ENCODE measurements at places on chromosomes 11 and 22.

GRCh38 chr22:29158546-29158945 is 47.1 kb upstream of the EMID1 start:
- no peak for DNase-seq

GRCh38 chr22:31650391-31650790 is 11.6 kb downstream of the PISD start:
- DNase-seq = no peak

GRCh38 chr22:30970356-30970746 is 1.3 kb downstream of the TUG1 start:
- no peak for DNase-seq

- DNase-seq = no peak
Observed at GRCh38 chr11:34674038-34674437, 53.1 kb downstream of the EHF start.

GRCh38 chr22:36916034-36916433 is 2.6 kb downstream of the CSF2RB start:
- no peak for DNase-seq

DNA sequence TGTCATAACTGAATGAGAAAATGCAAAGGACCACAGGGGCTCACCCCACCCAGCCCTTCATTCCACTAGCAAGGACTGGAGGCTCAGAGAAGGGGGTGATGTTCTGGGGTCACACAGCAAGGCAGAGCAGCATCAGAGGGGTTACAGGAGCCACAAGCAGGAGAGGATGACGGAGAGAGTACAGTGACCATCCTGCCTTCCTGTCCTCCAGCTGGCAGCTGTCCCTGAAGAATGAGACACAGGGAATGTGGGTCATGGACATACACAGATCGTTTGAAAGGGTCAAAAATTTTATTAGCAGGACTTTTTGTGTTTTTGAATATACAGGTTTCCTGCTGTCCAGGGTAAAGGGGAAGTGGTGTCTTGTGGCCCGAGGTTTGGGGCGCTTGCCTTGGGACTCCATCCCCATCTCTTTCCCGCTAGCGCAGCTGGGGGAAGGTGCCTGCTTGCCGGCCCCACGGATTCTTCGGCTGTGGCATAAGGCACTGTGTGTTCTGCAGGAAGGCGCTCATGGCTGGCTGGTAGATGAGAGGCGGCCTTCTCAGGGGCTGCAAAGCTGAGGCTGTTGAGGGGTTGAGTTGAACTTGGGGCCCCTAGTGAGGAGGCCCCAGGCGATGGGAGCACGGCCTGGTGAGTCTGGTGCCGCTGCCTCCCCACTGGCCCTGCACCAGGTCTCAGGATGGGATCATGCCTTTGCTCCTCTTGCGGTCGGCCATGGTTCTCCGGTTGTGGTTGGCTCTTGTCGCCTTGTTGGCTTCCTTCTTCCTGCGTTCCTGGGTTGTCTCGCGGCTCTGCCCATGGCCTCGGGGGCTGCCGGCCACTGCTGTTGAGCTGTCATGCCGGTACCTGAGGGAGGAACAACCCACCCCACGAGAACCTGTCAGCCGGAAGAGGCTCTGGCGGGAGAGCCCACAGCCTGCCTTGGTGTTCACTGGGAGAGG is 21.4 kb downstream of the UQCR10 start:
- DNase-seq = no peak

DNA sequence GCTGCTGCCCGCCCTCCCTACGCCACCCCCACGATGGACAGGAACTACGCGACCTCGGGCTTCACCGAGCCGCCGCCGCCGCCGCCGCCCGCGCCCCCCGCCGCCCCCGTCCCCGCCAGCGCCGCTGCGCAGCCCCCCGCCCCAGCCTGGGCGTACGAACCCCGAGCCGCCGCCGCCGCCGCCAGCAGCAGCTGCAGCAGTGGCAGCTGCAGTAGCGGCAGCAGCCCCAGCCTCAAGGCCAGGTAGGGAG is 407 bp downstream of the QSER1 start:
- no peak for DNase-seq

DNA sequence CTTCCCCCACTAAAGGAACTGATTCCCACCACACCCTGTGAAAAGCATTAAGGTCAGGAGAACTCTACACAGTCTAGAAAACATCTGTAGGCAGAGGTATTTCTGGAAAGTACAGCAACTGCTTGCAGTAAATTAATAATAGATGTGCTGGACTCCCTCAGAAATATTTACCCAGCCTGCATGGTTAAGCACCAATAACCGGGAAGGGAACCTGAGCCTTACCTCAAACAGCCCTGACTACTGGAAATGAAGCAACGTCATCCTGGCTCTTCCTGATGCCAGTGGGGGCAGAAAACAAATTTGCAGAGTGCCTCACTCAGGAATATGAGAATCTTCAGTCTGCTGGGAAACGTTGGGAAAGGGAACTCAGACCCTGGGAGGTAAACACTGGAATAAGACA is 318.1 kb downstream of the TENM4 start:
- no peak for DNase-seq

DNA sequence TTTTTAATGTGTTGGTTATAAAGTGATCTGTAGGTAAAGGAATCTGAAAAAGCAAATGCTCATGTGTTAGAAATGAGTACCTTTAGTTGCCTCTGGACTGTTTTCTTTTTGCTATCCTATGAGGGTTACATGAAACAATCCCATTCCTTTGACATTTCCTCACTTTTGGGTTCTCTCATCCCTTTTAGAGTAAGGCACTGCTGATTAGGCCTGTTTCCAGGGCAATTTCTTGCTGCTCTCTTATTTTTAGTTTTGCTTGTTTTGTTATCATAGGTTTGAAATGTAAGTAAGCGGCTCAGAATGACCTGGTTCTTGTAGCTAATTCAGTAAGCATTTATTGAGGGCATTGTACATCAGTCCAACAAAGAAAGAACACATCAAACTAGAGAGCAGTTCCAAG is 138.9 kb downstream of the DDX10 start:
- DNase-seq = no peak

- DNase-seq = no peak
Observed at GRCh38 chr11:132228746-132229325, 858.4 kb downstream of the NTM start.

DNA sequence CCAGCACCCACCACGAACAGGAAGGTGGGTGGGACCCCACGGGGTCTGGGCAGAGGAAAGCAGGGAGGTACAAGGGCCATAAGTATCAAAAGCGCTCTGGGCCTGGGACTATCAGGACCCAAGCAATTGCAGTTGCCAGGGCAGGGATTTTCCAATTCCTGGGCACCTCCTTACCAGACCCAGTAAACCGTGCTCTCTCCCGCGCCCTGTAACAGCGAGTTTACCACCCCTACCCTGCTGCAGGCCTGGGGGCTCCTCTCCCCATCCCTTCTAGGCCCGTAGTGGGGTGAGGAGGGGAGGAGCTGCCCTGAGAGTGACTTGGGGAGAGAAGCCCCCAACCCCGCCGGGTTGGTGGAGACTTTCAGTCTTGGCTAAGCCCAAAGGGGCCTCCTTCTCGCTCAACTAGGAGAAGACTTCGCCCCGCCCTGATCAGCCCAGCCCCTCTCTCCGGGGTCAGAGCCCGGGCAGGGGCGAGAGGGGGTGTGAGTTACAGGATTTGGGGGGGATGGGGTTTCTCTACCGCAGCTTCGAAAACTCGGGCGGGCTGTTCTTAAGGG is 5.4 kb downstream of the PAX6 start:
- DNase-seq = no peak

DNA sequence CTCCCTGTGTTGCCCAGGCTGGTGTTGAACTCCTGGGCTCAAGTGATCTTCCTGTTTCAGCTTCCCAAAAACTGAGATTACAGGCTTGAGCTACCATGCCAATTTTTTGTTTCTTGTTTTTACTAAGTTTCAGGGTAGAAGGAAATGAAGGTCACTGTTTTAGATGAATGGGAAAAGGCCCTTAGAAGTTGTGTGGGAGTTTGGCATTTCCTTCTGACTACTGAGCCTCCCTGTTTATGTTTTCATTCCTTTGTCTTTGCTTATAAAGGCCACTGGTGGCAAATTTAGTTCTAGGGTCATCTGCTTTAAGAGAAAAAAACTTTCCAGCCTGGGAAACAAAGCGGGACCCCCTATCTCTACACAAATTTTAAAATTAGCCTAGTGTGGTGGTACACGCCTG is 22.1 kb downstream of the SRPRA start:
- DNase-seq = no peak

DNA sequence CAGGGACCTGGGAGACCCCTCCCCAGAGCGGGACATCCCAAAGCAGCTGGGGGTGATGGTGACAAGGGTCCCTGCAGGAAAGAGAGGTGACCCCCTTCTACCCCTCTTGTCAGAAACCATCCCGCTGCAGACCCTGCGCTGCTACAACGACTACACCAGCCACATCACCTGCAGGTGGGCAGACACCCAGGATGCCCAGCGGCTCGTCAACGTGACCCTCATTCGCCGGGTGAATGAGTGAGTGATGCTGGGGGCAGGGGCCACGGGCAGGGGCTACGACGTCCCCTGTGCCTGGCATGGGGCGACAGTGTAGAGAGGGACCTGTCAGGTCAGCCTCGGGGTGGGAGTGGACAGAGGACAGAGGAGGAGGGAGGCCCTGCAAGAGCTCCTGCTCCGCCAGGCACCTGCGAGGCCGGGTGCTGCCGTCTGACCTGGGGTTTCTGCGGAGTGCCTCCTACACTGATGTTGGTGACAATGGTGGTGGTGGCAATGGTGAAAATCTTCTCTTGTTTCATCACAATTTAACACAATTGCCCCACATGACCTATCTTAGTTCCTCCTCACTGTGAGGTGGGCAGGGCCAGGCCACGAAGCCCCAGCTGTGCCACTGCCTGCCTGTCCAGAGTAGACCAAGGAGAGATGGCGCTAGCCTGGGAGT is 9.8 kb downstream of the CSF2RB start:
- no peak for DNase-seq

DNA sequence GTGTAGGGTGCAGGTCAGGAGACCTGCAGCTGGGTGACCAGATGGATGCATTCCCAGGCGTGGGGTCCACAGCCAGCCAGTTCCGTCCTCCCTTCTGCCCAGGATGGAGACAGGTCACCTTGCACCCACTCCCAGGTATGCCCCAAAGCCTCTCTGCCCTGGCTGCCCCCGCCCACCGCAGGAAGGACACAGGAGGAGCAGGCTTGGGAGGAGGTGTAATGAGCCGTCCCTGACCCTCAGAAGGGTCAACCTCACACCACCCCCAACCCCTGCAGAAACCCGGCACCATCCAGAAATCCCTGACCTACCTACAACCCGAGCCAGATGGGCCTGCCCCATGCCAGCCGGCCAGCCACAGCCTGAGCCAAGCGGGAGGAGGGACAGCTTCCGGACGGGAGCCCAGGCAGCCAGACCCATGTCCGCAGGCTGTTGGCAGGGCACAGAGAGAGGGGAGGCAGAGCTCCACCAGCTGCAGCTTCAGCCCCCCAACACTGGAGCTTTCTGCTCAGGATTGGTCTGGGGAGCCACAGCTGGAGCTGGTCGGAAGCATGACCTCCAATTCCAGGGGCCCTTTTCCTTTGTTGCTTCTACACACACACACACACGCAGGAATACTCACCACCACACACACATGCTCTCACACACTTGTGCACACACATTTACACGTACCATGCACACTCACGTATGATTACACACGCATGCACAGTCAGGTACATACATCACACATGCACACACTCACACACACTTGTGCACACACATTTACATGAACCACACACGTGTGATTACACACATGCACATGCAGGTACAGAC is 5.3 kb downstream of the IFITM10 start:
- no peak for DNase-seq

DNA sequence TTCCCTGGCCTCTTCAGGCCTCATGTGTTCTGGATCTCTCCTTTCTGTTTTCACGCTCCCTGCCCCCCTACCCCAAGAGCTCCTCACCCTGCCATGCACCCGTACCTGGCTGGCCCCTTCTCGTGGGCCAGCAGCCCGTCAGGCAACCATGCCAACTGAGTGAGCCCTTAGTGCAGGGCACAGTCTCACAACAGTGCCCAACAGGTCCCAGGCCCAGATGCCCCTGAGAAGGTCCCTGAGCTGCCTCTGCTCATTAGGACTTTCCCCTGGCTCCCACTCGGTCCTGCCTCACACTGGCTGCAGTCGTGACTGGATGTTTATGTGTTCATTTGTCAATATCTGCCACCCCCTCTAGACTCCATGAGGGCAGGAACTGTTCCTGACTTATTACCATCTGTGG is 44.8 kb upstream of the IGSF9B start:
- DNase-seq = no peak

- no peak for DNase-seq
Observed at GRCh38 chr11:57131080-57131790, 50.5 kb upstream of the LRRC55 start.

- no peak for DNase-seq
Observed at GRCh38 chr11:119081682-119082260, 2.9 kb upstream of the HMBS start.

- no peak for DNase-seq
Observed at GRCh38 chr11:35967042-35967441, 23.2 kb downstream of the LDLRAD3 start.

DNA sequence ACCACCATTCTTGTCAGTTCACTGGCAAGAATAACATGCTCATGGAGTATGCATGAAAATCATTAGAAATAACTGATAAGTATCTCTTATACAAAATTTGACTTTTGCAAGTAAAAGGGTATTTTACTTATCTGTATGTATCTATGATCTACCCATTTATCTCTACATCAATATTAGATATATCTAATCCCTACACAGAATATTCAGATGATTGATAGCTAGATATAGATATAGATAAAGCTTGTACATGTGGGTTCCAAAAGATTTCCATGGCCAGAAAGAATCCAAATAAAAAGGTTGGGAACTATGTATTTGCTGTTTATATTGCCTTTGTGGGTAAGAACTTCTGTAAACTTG is 185.5 kb downstream of the MAML2 start:
- no peak for DNase-seq

DNA sequence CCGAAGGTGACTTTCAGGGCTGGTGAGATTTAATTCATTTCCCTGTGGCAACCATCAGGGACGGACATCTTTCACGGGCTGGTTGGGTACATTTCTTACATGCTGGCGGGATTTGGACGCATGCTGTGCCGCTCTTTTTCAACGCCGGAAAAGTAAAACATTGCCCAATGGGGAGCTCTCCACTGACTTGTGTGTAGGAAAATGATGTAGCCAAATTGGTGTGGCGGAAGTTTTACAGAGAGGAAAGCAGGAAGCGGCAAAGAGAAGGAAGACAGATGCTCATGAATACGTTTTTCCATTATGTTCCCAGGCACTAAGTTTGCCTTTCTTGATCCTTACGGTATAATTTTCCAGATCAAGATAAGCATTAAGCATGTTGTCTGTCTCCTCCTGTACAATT is 375.8 kb downstream of the NTM start:
- DNase-seq = no peak

DNA sequence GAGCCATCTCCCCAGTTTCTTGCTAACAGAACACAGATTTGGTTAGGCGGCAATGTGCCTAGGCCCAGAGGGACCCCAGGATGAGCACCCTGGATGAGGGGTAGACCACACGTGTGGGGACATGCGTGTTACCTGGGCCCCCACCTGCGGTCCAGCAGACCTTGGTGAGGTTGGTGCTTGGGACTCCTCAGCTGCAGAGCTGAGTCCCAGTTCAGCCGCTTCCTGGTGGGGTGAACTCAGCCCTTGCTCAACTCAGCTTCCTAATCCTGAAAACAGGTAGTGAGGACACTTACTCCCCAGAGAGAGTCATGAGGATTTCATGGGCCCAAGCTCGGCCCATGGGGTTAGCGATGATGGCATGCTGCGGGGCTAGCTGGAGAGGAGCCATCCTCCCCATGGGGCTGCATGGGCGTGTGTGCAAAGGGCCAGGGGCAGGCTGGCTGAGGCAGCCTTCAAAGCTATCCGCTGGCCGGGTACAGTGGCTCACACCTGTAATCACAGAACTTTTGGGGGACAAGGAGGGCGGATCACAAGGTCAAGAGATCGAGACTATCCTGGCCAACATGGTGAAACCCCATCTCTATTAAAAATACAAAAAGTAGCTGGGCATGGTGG is 46.9 kb upstream of the SHISAL1 start:
- DNase-seq = no peak

All from stimulated activated CD8-positive, alpha-beta memory T cell treated with anti-CD3 and anti-CD28 coated beads, Interleukin-12 subunit alpha, Interleukin-12 subunit beta, amount 100 ng/mL, for 1 hour (primary cell).